Tongue (tissue), 3 donors: ENCODE measurements at places on chromosomes 11 and 22. TPM values are rescaled to one million over a fixed set of nuclear protein-coding genes. Genes with fewer than 3 reads are reported as not detected.

The HTR3B gene
- total RNA-seq: not detected

The NRGN gene
- total RNA-seq: 2.9 TPM

The KCNJ11 gene
- 28.6 TPM for total RNA-seq

The NLRP6 gene
- total RNA-seq: not detected

The FAM111B gene
- 12.0 TPM for total RNA-seq

The PCF11 gene
- 64.2 TPM for total RNA-seq

The SGSM1 gene
- 1.2 TPM for total RNA-seq

The RBMXL2 gene
- not detected for total RNA-seq

The CDON gene
- 35.2 TPM for total RNA-seq

The MYO7A gene
- total RNA-seq: 3.9 TPM

The POU2AF2 gene
- total RNA-seq: 0.41 TPM

The SLC22A12 gene
- not detected for total RNA-seq

The MYO18B gene
- total RNA-seq: 184 TPM

The SCN4B gene
- total RNA-seq: 4.1 TPM

The KLHDC7B gene
- 0.10 TPM for total RNA-seq

The CD151 gene
- 181 TPM for total RNA-seq

The ACER3 gene
- total RNA-seq: 9.2 TPM

The SLC6A5 gene
- not detected for total RNA-seq

The NOX4 gene
- total RNA-seq: 2.7 TPM

The SAA4 gene
- total RNA-seq: not detected

The FJX1 gene
- total RNA-seq: 9.2 TPM

The OR6T1 gene
- not detected for total RNA-seq

The TMEM151A gene
- total RNA-seq: not detected

The FZD4 gene
- 59.5 TPM for total RNA-seq

The PGM2L1 gene
- 12.3 TPM for total RNA-seq

The IFITM10 gene
- 0.31 TPM for total RNA-seq

The NEFH gene
- total RNA-seq: 0.62 TPM

The APOC3 gene
- total RNA-seq: not detected

The CACNA1I gene
- total RNA-seq: 0.10 TPM

The SEPTIN3 gene
- total RNA-seq: 0.51 TPM

The TSSK2 gene
- total RNA-seq: not detected

The LIPT2 gene
- 3.3 TPM for total RNA-seq

The TSPAN18 gene
- total RNA-seq: 23.2 TPM

The MS4A2 gene
- 1.9 TPM for total RNA-seq

The APBB1 gene
- 42.4 TPM for total RNA-seq

The PIH1D2 gene
- 2.2 TPM for total RNA-seq
